Stimulated activated CD4-positive, alpha-beta T cell treated with anti-CD3 and anti-CD28 coated beads, Interleukin-2, amount 100 ng/mL, for 4 hours (primary cell): ENCODE measurements at places on chromosomes 2 and 18.

DNA sequence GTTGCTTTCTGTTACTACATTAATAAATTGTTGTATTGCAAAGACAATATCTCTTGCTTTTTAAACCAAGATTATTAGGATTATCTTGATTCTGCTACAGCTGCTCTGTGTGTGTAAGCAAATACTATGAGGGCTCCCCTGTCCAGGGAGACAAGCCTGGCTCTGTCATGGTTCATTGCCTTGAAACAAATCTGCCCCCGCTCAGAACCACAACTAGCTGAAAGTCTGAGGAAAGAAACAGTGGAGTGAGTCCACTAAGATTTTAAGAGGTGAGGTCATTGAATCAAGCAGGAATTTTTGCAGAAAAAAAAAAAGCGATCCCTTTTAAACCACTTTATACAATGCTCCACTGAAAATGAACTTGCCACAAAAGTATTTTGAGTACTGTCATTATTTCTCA is 30.8 kb upstream of the LRRTM4 start:
- DNase-seq, result no peak

- no peak for DNase-seq
These were observed 86.6 kb downstream of the ANTXR1 start for GRCh38 chr2:69099541-69099940.

GRCh38 chr2:234111523-234111922 is 61.0 kb downstream of the SPP2 start:
- DNase-seq, result no peak

DNA sequence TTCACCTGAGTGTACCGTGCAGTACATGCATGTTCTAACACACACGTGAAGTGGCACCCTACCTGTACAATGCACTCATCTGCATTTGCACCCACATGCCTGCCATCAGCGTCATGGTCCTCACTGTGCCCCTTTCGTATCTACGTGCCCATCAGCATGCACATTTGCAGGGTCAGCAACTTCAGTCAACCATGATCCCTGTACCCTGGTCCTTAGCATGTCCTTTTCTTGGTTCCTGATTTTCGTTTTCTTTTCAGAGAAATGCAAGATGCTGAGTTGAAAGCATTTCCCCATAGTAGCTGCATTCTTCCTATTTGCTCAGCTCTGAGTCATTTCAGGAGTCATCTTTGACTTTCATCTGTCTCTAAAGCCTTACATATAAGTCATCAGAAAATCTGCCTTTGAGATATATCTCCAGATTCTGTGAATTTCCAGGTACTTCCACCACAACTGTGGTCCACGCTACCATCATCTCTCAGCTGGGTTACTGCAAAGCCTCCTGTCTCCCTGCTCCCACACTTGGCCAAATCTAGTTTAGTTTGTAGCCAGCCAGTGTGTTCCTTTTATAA is 14.7 kb upstream of the PUM2 start:
- DNase-seq, result no peak

GRCh38 chr2:229660951-229661350 is 53.4 kb downstream of the DNER start:
- DNase-seq, result no peak

- DNase-seq, result no peak
These were observed at the start of gene CD8A for GRCh38 chr2:86790676-86791572. Gene CD8A (minus strand): TSS chr2:86790913. CDS start chr2:86790825, 88 bp downstream.

DNA sequence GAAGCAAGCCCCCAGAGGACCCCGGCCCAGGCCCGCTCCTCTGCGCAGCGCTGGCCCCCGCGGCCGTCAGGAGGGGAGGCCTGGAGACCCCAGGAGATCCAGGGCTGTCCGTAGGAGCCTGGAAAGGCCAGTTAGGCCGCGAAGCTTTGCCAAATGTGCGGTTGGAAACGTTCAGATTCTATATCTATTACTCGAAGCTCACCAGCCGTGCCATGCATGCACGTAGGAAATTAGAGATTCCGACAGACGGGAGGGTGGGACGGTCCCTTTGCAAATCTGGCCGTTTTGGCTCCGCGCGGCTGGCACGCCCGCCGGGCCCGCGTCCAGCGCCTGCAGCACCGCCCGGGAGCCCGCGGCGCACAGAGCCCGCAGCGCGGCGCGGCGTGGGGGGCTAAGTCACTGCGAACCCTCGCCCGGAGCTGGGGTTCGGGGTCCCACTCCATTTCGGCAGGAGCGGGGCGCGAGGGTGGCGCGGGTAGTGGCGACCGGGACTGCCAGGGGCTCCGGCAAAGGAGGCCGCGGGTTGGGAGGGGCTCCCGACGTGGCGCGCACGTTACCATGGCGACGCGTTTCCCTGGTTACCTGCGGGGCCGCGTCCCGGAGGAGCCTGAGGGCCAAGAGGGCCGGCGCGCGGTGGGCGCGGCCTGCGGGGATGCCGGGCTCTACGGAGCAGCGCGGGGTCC is 488.6 kb upstream of the SMIM21 start:
- DNase-seq, result no peak

DNA sequence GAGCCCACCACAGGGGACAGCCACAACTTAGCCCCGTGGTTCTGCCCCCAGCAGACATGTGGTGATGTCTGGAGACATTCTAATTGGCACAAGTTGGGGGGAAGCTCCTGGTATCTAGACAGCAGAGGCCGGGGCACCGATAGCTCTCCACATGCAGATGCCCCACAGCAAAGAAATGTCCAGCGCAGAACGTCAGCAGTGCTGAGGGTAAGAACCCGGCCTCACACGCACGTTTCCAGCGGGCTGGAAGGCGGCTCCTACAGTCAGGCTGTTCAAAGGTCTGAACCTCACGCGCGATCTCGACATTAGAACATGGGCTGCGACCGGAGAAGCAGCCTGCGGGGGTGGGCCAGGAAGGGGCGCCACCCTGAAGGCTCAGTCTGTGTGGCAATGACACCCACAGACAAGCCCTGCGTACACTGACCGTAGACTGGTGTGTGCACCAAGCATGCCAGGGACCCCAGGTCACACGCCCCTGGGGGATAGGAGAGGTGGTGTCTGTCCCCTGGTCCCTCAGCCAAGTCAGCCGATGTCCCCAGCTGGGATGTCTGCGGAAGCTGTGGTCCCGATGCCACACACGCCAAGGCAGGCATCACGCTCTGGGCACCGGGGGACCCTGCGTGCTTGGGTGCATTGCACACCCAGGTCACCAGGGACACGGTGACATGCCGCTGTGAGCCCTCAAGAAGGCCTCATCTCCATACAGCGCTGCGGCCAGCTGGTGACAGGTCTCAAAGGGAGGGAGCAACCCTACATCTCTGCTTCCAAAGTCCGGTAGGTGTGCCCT is 66.3 kb downstream of the PARD6G start:
- no peak for DNase-seq

DNA sequence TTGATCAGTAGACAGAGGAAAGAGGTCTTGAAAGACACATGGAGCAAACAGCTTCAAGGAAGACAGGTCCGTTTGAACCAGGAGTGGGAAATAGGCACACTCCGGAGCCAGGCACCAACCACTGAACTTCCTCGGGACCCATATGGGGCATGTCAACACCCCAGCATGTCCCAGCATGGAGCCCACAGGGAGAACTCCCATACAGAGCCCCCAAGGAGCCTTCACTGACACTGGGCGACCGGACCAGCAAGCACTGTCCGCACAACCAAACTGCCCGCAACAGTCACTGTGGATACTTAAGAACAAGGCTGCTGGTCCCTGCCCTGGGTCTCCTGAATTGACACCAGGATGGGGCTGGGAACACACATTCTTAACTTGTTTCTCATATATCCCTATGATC is 286.2 kb upstream of the SALL3 start:
- no peak for DNase-seq

DNA sequence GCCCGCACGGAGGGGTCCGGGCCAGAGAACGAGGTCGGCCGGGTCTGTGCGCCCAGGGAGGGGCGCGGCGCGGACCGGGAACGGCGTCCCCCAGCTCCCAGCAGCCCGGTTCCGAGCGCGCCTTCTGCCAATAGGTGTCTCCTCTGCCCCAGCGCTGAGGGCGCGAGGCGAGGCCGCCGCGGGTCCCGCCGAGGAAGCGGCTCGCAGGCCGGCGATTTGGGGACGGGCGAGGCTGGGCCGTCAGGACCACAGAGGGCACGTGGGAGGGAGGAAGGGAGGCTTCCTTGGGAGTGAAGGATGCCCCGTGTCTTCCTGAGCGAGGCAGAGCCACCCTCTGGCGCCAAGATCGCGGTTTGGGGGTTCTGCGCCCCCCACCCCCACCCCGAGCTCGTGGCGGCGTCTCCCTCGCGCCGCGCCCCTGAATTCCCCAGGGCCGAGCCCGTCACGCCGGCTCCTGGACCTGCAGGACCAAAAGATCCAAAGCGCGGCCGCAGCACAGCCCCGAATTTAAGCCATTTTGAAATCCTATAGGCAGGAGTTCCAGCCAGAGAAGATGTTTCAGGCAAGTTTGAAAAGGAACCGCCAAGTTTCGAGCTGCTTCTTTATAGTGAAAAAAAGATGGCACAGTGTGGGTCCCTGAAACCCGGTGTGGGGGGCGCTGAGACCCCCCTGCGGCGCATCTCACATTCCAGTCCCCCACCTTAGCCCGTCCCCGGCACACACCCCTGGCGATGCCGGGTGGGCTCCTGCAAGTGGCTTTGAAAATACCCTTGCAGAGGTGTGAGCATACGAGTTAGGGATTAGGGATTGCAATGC is 909 bp downstream of the NFATC1 start:
- DNase-seq, result peak; percentile 28

DNA sequence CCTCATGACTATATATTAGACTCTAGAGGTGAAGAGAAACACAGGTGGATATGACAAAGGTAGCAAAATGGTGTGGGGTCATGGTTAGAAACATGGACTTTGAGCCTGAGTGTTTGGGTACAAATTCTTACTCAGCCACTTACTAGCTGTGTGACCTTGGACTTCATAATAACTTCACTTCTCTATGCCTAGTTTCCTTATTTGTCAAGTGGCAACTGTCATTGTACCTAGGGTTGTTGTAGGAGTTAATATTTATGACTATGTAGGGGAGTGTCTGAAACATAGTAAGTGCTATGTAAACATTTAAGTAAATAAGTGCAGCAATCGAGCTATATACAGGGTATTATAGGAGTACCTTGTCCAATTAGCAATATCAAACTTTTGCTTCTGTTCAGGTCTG is 49.7 kb upstream of the RAPH1 start:
- no peak for DNase-seq

DNA sequence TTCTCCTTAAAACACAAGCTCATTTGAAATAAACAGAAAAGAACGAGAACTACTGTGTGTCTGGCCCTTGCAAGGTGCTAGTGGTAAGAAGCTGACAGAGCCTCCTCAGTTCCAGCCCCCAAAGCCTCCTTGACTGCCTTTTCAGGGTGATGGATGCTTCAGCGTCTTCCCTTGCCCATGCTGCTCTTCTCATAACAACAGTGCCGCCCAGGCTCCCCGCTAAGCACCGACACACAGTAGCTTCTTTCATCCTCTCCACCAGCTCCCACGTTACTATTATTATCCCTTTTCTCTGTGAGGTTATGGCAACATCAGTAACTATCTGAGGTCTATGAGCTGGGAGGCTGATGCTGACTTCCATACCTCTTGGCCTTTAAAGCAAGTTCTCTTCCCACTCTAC is 418.6 kb downstream of the TSN start:
- no peak for DNase-seq

DNA sequence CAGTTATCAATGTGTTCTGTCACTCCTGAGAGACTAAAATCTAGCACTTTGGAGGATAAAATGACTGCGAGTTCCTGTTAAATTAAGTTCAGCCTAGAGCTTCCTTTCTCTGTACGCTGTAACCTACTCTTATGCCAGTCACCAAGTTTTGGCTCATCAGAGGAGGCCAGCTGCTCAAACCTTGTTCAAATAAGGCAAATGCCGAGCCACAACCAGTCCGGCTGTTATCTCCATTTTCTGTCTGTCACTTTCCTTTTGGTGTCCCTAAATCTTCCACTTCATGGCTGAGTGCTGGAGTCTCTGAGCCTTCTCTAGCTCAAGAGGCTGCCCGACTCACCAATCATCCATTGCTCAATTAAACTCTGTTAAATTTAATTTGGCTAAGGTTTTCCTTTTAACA is 33.5 kb upstream of the PXDN start:
- DNase-seq, result no peak

- DNase-seq, result no peak
These were observed 3.1 kb upstream of the SPP2 start for GRCh38 chr2:234047361-234047760.

DNA sequence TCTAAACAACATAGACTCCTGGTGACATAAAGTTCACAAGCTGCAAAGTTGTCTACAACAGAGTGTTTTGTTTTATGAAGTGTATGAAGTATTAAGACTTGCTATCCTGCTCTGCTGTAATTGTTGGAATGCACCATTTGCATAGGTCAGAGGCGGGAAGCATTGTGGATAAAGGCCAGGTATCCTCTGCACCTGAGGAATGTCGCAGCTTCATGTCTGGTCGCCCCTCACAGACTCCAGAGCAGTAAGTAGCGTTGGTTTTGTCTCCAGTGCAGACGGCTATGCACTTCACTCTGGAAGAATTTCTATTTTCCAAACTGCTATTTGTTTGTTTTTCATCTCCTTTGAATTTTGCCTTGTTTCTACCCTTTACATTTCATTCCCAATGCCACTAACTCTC is 63.1 kb downstream of the UNC80 start:
- DNase-seq, result no peak

GRCh38 chr18:9683418-9684396 is 24.4 kb upstream of the RAB31 start:
- DNase-seq, result no peak

DNA sequence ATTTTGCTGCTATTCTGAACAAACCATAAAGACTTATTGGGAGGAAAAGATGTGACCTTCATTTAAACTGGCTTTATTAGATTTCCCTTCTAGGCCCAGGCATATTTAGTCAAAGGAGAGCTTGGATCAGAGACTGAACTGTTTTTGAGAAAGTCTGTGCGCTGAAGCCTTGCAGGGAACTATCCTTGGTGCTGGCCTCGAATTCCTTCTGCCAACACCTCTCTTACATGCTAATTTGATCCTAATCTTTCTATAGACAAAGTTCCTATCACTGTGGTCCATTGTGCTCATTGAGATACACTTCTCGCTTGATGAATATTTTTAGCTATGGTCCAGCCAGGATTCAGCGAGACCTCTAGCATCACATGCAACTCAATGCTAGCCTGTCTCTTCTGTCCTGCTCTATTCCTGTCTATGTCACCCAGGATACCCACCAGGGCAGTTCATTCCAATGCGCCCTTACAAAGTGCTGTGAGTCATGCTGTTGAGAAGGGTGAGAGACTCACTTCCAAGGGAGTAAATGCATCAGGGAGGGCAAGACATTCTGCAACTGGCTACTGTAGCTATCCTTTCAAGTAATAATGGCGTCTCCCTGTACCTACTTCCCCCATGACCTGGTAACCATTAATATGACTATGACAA is 356.7 kb upstream of the LYPD1 start:
- DNase-seq, result no peak

DNA sequence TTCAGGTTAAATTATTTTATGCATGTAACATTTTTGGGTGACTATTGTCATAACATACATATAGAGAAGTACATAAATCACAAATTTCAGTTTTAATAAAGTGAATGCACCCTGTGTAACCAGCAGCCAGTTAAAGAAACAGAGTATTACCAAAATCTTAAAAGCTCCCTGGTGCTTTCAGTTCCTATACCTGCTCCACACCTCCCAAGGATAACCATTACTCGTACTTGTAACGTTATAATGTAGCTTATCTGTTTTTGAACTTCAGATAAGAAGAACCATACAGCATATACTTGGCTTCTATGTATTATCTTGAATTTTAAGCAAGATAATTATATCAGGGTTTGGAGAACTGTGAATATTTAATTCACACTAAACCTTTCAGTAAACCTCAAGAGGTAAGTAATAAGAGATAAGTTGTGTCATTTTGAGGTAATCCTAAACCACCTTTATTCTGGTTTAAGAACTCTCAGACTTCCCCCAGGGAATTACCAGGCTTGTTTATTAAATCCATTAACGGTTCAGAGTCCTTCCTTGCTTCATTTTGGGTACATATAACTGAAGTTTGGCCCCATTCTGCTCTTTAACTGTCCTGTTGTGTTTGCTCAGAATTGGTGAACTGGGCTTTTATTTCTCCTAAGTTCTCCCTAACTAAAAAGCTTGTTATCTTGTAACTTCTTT is 58.6 kb downstream of the LCLAT1 start:
- DNase-seq, result no peak
